Urinary bladder (tissue), 4 donors: ENCODE measurements at places on chromosomes 11 and 22. TPM values are rescaled to one million over a fixed set of nuclear protein-coding genes. Genes with fewer than 3 reads are reported as not detected.

The GDPD5 gene
- 8.7 TPM for total RNA-seq

The FZD4 gene
- total RNA-seq = 65.2 TPM

The SCGB1C1 gene
- not detected for total RNA-seq

The SCGB1D2 gene
- not detected for total RNA-seq

The SMDT1 gene
- total RNA-seq = 10.0 TPM

GRCh38 chr11:102933627-102934026, 21.9 kb downstream of the MMP13 start:
- DNase-seq = no peak

DNA sequence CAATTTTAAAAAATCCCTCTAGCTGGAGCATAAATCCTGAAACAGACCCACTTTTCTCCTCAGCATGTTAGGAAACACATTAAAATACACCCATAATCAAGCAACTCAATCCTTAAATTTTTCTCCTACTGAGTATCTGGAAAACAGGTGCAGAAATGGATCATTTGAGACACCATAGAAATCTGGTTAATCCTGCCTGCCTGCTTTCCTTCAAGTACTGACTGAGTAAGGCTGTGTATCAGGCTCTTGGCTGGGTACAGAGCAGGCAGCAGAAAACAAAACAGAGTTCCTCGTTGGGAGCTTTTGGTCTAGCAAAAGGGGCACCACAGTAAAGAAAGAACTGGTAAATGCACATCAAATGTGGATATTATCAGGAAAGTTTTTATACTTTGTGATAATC, 1.9 kb downstream of the KCNQ1OT1 start:
- no peak for DNase-seq

DNA sequence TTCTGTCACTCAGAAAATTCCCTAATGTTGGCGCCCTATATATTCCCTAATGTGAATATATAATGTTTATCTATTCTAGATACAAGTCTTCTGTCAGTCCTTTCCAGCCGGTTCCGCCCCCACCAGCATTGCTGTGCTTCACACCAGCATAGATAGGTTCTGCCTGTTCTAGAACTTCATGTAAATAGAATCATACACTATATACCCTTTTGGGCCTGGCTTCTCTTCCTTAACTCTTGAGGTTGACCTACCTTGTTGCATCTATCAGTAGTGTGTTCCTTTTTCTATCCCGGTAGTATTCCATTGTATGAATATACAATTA, 34.6 kb downstream of the OTOG start:
- no peak for DNase-seq

- no peak for DNase-seq
Observed at GRCh38 chr22:37308385-37309200, 26.3 kb downstream of the CYTH4 start.

- DNase-seq = no peak
Observed at GRCh38 chr11:72378704-72379383, 55.5 kb downstream of the CLPB start.

DNA sequence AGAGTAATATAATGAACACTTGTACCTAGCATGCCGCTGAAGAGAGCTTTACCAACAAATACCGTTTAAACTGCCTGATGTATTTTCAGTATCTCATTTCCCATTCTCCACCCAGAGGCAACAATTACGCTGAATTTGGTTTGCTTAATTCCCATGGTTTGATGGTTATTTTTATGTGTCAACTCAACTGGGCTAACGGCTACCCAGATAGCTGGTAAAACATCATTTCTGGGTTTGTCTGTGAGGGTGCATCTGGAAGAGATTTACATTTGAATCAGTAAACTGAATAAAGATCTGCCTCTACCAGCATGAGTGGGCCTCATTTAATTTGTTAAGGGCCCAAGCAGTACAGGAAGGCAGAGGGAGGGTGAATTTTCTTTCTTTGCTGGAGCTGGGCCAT, 377.9 kb downstream of the DYNC2H1 start:
- DNase-seq = no peak
